ENCODE measurements at places on chromosomes 16 and 17. TPM values are rescaled to one million over a fixed set of nuclear protein-coding genes. Genes with fewer than 3 reads are reported as not detected.

The TTC19 gene
- 59.3 TPM for total RNA-seq

The PRKCB gene
- total RNA-seq, result 70.6 TPM

The LITAFD gene
- total RNA-seq, result not detected

The GNGT2 gene
- total RNA-seq, result not detected

The CD300LB gene
- not detected for total RNA-seq

The KRTAP2-3 gene
- not detected for total RNA-seq

The CTF1 gene
- 0.92 TPM for total RNA-seq

The KCNH4 gene
- 1.8 TPM for total RNA-seq

The LDHD gene
- 6.7 TPM for total RNA-seq

The SLFN12L gene
- 0.46 TPM for total RNA-seq

The CMTM2 gene
- not detected for total RNA-seq

The TP53TG3B gene
- total RNA-seq, result not detected

The C17orf113 gene
- total RNA-seq, result 4.2 TPM

The KRTAP4-1 gene
- total RNA-seq, result not detected

The ZNF385C gene
- total RNA-seq, result 1.8 TPM

The ITGAX gene
- 3.0 TPM for total RNA-seq

The SEPTIN1 gene
- total RNA-seq, result 1.2 TPM

The CHST5 gene
- total RNA-seq, result 0.92 TPM

The UNC45B gene
- total RNA-seq, result not detected

The HS3ST3A1 gene
- total RNA-seq, result not detected

The DNAH9 gene
- total RNA-seq, result 12.9 TPM

The ALOX15B gene
- not detected for total RNA-seq

The CPNE7 gene
- 46.1 TPM for total RNA-seq

The CEP112 gene
- 40.6 TPM for total RNA-seq

The MYH8 gene
- total RNA-seq, result under 0.01 TPM

The ATP2A1 gene
- 0.23 TPM for total RNA-seq

The ARL17B gene
- total RNA-seq, result 16.8 TPM

The PPM1D gene
- 11.8 TPM for total RNA-seq

The CDC27 gene
- 103 TPM for total RNA-seq

The KRTAP2-2 gene
- total RNA-seq, result not detected

The CES2 gene
- 33.0 TPM for total RNA-seq

The DPEP3 gene
- total RNA-seq, result 0.23 TPM

The MT1G gene
- total RNA-seq, result not detected

The CDH13 gene
- total RNA-seq, result 42.7 TPM

The BICDL2 gene
- not detected for total RNA-seq

The NPIPA2 gene
- total RNA-seq, result 0.69 TPM

The RMI2 gene
- total RNA-seq, result 4.6 TPM

The LGALS3BP gene
- total RNA-seq, result 28.6 TPM
